Stimulated activated CD8-positive, alpha-beta memory T cell treated with anti-CD3 and anti-CD28 coated beads, Interleukin-15, amount 100 ng/mL, for 4 hours (primary cell): ENCODE measurements at places on chromosomes 6 and 20.
A peak's percentile ranks its signal among the peaks of the same experiment; 100 is the strongest.

DNA sequence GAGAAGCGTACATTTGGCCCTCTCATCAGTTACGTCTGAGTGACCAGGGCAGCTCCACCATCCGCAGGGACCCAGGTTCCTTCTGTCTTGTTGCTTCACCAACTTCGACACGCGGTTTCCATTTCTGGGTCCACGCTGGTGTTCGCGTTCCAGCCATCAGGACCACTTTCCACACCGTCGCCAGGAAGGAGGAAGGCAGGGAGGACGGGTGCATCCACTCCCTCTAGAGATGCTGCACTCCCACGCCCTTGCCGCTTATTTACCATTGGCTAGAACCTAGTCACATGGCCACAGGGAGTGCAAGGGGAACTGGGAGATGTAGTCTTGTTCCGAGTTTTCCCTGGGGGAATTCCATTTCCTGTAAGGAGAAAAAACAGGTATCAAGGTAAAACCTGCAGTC, 33.2 kb upstream of the SNX9 start:
- DNase-seq: no peak

GRCh38 chr6:142846883-142847287, 98.1 kb downstream of the HIVEP2 start:
- DNase-seq: no peak

GRCh38 chr6:113281431-113281830, 575.7 kb upstream of the MARCKS start:
- no peak for DNase-seq

- no peak for DNase-seq
Observed at GRCh38 chr6:1392813-1393640, 3.7 kb downstream of the FOXF2 start.

DNA sequence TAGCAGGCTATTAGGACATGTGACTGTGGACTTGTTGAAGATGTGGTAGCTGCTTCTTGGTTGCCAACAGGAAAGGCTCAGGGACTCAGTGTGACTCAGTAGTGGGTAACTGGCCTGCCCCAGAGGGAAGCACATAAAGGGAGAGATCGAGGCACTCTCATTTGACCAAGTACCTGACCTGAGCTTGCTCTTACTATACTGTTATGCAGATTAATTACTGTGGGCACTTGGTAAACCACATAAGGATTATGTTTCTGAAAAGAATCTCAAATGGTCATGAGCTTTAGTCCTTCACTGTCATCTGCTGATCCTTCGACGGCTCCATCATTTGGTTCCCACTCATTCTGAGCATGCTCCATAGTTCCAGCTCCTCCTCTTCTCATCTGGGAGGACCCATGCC, 48.2 kb upstream of the RPL7L1 start:
- no peak for DNase-seq

DNA sequence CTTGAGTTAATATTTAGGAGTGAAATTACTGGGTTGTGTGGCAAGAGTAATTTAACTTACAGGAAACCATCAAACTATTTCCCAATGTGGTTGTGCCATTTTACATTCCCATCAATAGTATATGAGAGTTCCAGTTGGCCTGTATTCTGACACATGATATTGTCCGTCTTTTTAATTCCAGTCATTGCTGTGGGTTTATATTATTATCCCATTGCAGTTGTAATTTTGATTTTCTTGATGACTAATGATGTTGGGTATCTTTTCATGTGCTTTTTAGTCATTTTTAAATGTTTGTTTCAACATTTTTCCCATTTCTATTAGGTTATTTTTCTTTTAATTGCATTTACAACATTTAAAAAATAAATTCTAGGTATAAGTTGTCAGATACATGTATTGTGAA, 614.0 kb downstream of the UTRN start:
- no peak for DNase-seq

DNA sequence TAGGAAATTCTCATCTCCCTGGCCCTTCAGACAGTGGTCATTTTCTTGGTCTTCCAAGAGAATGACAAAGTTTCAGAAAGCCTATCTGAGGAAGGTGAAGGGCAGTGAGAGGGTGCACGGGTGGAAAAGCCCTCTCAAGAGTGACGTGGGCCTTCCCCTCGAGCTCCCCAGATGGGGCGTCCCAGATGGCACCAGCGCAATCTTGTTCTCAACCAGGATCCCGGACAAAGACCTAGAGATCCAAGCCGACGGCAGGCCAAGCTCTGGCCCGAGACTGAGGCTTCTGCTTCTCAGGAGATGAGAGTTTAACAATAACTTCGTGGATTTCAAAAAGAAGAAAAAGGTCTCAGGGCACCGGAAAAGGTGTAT, 797 bp upstream of the ZNF133 start:
- no peak for DNase-seq

DNA sequence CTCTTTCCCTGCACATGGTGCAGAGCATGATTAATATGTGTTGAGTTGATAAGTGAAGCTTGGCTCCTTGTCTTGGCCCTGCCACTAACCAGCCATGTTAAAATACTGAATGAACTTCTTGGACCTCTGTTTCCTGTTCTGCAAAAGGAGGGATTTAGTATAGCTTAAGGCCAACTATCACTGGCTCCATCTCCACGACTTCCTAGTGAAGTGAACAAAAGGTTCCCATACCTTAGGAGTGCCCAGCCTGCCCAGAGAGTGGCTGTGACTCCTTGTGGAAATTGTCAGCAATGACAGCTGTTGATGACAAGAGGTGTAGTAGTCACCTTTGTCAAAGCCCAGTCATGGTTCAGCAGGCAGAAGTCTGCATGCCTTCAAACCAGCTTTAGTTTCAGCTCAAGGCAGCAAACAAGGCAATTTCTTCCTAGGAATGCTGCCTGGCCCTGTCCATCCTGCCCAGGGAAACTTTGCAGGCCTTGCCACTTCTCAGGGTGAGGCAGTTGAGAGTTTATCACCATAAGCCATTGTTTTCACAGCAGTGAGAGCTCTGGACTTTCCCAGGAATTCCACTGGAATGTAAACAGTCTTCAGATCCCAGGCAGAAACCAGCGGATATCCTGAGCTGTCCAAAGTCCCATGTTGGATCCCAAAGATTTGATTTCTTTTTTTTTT, 169.7 kb upstream of the TNFAIP3 start:
- no peak for DNase-seq

GRCh38 chr6:134437376-134437775, 119.5 kb upstream of the SGK1 start:
- peak; percentile 2 for DNase-seq

DNA sequence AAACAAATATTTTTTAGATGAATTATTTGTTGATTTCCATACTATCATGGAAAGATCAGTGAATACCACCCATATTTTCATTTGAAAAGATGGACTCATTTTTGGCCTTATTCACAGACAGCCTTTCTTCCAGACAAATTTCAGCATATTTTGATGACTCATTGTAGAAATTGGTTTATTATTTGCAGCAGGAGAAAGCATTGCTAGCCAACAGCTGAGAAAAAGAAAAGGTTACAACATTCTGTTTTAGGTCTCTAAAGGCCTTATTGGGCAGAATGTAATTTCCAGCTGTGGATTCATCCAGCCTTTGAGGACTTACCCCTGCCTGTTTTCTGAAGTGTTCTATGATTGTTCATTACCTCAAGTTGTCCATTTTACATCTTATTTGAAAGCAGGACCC, 201.9 kb downstream of the PLCB4 start:
- DNase-seq: no peak

GRCh38 chr6:147154454-147154853, 49.8 kb upstream of the STXBP5 start:
- DNase-seq: no peak

DNA sequence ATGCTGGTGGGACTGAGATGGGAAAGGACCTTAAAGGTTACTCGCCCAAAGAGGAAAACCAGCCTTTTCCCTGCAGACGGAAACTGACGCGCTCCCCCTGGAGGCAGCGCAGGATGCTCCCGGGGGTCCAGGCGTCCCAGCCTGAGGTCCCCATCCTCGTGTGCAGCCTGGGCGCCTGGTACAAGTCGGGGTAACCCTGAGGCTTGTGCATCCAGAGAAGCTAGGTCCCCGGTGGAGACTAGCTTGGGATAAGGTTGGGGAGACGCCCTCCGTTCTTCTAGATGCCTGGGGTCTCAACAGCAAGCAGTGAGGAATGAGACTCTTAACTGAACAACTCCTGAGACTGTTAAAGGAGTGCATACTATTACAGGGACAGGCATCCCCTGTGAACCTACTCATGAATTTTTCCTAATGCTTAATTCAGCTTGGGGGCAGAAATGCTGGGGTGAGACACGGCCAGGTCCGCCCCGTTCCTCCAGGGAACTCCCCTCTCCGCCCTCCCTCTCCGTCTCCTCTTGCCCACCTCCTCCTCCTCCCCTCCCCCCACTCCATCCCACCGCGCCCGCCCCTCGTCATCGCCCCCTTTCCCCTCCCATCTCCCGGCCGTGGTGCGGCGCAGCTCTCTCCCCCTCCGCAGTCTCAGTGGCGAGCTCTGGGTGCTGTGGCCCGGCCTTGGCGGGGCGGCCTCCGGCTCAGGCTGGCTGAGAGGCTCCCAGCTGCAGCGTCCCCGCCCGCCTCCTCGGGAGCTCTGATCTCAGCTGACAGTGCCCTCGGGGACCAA, at the start of gene PRSS35:
TSS of gene PRSS35 (plus strand) at position 634 of the 781 bp plus-strand sequence. CDS start 10,908 bp downstream, outside the sequence.
- DNase-seq: no peak

DNA sequence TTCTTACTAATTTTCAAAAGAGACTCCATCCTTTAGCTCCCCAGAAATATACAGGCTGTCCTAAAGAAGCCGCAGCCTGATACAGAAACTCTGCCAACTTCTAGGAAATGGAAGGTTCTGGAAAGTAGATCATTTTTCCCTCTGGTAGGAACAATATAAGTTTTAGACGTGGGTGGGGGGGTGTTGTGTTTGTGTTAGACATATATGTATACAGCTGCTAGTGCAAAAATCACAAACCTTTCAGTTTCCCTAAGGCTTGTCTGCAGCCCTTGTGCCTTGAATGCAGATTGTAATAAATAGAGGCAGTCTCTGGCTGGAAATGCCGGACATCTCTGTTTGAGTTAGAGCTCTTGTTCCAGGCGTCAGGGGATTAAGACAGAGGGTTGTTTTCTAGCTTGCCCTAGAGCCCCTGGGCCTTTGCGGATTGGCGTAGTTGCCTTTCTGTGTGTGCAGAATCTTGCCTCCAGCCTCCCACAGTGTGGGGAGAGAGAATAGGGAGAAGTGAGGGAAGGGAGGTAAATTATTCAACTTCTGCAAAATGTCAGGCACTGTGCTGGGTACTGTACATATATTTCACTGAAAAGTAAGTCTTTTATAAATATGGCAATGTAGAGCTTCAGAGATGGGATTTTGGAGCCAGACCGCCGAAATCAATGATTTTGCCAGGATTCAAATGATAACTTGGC, 269.7 kb downstream of the PRL start:
- DNase-seq: no peak

- DNase-seq: no peak
Observed at GRCh38 chr20:1995531-1996310, 1.9 kb upstream of the PDYN start.

GRCh38 chr6:152124429-152125074, 317.1 kb downstream of the ESR1 start:
- no peak for DNase-seq

GRCh38 chr6:34459899-34460593, 5.8 kb upstream of the PACSIN1 start:
- peak; percentile 9 for DNase-seq

- DNase-seq: no peak
Observed at GRCh38 chr20:32648761-32649650, 24.7 kb downstream of the C20orf203 start.

DNA sequence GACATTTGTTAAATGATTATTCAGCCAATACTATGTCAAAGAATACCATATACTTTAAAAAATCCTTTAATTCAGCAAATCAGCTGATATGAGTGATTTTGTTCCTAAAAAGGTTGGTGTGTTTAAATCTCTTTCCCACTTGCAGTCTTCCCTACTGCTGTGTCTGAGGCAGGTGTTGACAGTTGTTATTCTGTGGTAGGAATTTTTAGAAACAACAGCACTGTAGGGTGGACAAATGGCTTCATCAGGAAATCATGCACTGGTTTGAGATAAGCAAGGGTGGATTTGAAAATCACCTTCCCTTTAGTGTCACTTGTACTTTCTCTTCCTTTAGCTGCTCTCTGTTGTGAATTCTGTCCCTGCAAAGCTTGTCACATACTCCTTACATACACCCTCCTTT, 213.7 kb upstream of the SGK1 start:
- no peak for DNase-seq

DNA sequence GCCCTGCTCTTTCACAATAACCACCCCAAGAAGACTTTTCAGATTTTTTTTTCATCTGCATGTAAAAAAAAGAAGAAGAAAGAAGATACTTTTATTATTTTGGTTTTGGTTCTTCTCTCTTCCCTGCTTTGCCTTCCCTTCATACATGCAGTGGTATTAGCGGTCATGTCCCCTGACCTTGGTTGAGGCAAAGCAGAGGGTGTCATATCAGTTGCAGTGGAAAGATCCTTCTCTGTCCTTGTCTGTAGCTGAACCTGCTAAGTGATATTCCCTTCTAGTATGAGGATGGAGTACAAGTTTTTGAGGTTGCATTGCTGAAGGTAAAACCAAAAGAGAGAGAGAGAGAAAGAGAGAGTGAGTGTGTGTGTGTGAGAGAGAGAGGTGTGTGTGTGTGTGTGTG, 345.7 kb downstream of the UTRN start:
- DNase-seq: no peak

DNA sequence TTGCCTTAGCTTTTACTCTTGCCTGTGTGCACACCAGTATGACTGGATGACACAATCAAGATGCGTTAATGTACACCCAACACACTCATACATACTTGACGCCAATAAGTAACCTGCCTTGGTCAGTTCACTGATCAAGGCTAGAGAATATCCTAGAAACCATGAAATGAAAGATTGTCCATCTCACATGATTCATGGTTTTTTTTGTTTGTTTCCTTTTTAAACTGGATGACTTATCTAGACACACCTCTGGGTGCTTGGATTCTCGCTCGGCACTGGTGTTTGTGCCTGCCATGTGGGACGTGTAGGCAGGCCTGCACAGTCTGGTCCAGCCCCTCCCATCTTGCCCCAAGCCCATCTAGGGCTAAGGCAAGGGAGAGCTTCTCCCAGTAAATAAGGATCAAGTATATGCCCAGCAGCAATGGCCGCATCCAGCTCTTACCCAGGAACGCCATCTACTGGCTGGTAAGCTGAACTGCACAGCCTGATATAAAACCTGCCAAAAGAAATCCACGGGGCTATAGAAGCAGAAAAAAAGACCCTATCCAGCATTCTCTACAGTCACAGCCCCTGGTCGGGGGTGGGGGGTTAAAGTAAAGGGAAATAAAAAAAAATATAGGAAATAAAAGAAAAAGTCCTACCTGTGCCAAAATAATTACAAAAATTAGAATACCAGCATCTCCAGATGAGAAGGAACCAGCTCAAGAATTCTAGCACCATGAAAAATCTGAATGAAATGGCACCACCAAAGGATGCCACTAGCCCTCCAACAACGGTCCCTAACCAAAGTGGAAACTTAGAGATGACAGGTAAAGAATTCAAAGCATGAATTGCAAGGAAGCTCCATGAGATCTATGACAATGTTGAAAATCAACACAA, 73.3 kb downstream of the OTOR start:
- DNase-seq: no peak

GRCh38 chr20:33814238-33814712, 3.1 kb downstream of the CHMP4B start:
- DNase-seq: no peak

GRCh38 chr20:59591061-59591460, 13.3 kb upstream of the PHACTR3 start:
- DNase-seq: no peak

- no peak for DNase-seq
Observed at GRCh38 chr6:19210849-19211590, 626.1 kb upstream of the ID4 start.

- DNase-seq: no peak
Observed at GRCh38 chr6:56516003-56516402, 126.7 kb downstream of the DST start.

- DNase-seq: no peak
Observed at GRCh38 chr6:108650325-108650724, 89.6 kb downstream of the FOXO3 start.

- DNase-seq: no peak
Observed at GRCh38 chr6:33908025-33908424, 104.2 kb upstream of the MLN start.
